ENCODE measurements at places on chromosomes 5 and 9. TPM values are rescaled to one million over a fixed set of nuclear protein-coding genes. Genes with fewer than 3 reads are reported as not detected.

DNA sequence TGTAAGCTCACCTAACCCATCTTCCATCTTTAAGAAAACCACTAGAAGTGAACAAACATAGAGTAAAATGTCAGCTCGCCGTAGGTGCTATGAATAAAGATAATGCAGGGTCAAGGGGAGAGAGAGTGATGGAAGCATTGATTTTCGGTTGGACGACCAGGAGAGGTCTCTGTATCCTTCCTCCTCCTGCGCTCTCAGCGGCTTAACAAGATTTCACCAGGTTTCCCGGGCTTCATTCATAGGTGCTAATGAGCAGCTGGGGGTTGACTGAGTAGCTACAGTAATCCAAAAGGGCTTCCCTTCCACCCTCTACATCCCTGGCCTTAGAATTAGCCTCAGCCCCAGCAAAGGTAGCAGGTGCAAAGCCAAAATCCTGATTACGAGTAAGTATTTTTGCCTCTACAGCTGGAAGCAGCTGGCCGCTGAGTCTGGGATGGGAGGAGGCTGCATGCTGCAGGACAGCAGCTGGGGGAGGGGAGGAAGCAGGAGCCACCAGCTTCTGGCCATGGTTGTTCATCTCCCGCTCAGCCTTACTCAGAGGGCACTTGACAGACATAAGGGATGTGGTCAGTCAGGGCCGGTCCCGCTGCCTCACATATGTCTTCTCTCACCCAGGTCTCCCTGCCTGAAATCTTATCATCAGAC is 112.0 kb upstream of the IL12B start:
- DNase-seq: peak; percentile 72

DNA sequence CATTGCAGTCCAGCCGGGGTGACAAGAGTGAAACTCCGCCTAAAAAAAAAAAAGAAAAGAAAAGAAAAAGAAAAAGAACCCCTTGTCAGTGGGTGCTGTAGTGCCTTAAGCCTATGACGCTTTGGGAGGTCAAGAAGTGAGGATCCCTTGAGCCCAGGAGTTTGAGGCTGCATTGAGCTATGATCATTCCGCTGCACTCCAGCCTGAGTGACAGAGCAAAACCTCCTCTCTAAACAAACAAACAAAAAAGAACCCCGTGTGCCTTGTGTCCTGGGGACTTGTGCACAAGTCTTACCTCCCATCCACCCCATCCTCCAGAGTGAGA is 33.5 kb upstream of the STXBP1 start:
- DNase-seq: no peak

The WDR38 gene
- polyA plus RNA-seq: not detected

DNA sequence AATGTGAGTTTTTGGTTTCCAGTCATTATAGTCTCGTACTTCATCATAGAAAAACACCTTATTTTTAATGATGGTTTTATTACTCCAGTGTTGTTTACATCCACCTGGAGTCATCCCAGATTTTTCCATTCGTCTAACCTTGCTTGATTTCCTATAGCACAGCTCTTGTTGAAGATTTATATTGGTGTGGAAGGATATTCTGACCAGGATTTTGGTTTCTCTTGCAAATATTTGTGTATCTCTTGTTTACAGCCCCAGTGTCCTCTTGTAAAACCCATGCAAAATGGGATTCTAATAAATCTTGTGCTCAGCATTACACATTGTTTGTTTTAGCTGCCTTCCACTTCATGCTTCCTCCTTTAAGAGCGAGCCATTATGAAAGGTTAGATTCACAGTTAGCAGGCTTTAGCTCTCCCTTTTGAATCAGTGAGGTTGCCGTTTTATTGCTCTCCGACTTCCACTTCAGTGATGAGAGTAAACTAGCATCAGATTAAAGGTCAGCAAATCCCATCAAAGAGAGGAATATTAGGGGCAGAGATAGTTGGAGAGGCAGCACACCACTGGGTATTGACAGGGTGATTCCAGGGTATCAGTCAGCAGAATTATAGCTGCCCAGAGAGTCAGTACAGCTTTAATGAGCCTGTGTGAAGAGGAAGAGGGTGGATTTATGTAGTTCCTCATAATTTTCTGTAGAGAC is 157.1 kb downstream of the PBX3 start:
- DNase-seq: no peak

The EFNA5 gene
- polyA plus RNA-seq: 1.4 TPM

The PTCH1 gene
- polyA plus RNA-seq: 7.0 TPM

The ZFR gene
- 25.8 TPM for polyA plus RNA-seq

- no peak for DNase-seq
These were observed 161.3 kb downstream of the DRD1 start for GRCh38 chr5:175282611-175283225.

The RNF224 gene
- polyA plus RNA-seq: not detected

GRCh38 chr5:168187614-168188013 is 103.8 kb upstream of the WWC1 start:
- DNase-seq: no peak

DNA sequence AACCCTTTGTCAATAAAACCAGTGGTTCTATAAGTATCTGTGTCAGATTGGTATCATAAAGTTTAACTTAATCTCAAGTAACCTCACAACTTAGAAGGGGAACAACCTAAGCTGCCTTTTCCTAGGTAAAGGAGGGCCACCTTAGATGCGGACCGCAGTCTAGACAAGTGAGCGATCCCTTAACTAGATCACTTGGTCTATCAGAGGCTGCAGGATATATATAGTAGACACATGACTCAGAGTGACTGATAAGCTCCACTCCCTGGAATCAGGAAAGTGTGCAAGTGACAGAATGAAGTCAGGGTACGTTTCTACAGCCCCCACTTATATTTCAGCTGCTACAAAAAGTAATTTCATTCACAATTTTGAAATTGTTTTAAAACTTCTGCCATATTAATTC is 7.4 kb downstream of the REEP5 start:
- DNase-seq: no peak

GRCh38 chr5:179732918-179733771 is 523 bp downstream of the MAML1 start:
- peak; percentile 71 for DNase-seq

DNA sequence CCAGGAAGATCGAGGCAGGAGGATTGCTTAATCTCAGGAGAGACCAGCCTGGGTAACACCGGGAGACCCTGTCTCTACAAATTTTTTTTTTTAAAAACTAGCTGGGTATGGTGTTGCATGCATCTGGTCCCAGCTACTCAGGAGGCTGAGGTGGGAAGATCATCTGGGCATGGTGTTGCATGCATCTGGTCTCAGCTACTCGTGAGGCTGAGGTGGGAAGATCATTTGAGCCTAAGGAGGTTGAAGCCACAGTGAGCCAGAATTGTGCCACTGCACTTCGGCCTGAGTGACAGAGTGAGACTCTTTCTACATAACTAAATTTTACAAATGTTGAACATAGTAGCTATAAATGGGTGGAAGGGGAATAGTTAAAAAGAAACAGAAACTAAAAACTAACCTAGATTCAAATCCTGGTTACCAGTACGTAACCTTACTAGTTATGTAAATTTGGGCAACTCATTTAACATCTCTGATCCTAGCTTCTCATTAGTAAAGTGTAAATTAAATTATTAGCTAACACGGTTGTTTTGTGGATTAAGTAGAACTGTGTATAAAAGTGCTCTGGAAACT is 41.7 kb downstream of the TMEM161B start:
- DNase-seq: no peak

DNA sequence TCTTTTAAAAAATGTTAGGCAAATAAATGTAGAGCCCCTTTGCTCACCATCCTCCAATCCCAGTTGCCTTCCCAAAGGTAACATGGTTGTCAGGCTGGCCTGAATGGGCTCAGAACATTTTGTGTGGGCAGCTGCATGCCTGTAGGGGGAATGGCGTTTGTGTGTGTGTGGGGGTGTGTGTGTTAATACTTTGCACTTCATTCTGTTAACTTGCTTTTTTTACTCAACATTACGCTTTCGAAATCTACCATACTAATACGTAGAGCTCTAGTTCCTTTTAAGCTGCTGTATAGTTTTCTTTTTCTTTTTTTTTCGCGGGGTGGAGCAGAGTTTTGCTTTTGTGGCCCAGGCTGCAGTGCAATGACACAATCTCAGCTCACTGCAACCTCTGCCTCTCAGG is 14.0 kb downstream of the MYOZ3 start:
- no peak for DNase-seq

- DNase-seq: no peak
These were observed 203.1 kb upstream of the PPP1R2B start for GRCh38 chr5:156647034-156647451.

The FGF10 gene
- 8.4 TPM for polyA plus RNA-seq

- DNase-seq: no peak
These were observed 25.4 kb downstream of the NREP start for GRCh38 chr5:111731638-111732037.

The KIF27 gene
- not detected for polyA plus RNA-seq

DNA sequence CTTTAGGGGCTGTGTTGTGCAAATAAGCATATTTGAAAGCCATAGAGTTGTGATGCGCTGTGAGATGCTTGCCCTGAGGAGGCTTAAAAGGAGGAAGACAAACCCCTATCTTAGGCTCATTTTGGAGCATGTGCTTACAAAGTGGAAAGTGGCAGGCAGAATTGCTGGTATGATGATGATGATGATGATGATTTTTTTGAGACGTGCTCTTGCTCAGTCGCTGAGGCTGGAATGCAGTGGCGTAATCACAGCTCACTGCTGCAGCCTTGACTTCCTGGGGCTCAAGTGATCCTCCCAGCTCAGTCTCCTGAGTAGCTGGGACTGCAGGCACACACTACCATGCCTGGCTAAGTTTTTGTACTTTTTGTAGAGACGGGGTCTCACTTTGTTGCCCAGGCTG is 1.7 kb downstream of the CNOT8 start:
- DNase-seq: peak; percentile 73

The ANKRD34B gene
- polyA plus RNA-seq: not detected

- no peak for DNase-seq
These were observed 222.9 kb upstream of the ZNF462 start for GRCh38 chr9:106639873-106640568.

DNA sequence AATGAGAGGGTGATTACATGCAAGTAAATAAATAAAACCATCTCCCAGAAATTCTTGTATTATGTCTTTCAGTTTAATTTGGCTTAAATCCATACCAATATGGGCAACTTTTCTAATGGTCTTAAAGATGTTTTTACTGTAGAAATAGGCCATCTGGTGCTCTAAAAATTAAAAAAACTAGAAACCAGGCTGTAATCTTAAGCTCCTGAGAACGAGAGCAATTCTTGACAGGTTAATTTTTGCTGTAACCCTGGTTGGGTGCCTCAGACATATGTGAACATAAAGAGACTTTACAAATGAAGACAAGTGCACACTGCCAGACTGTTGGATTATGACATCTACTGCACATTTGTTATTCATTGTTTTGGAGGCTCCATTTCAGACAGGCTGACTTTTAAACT is 246.8 kb upstream of the DAB2 start:
- DNase-seq: no peak

The LHX3 gene
- polyA plus RNA-seq: not detected

DNA sequence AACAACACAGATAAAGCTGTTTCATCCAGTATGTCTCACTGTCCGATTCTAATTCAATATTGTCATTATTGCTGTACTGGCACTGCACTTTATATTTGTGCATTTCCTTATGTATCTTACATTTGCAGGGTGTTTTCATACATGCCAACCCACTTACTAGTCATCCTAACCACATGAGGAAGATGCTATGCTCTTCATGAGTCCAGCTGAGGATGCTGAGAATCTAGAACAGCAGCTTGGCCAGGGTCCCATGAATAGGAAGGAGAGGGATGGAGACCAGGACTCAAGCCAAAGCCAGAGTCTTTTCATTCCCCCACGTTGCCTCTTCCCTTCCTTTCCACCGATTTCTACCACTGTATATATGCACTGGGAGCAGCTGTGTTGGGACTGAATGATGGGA is 292.8 kb upstream of the KLF4 start:
- DNase-seq: no peak

GRCh38 chr5:14241141-14241540 is 98.0 kb downstream of the TRIO start:
- no peak for DNase-seq

GRCh38 chr5:39437467-39437866 is 12.7 kb upstream of the DAB2 start:
- no peak for DNase-seq

The HEMGN gene
- polyA plus RNA-seq: 0.25 TPM

- DNase-seq: no peak
These were observed 26.7 kb upstream of the ERCC6L2 start for GRCh38 chr9:95848764-95849163.

GRCh38 chr9:5552301-5552700 is 42.0 kb downstream of the PDCD1LG2 start:
- no peak for DNase-seq
